ENCODE measurements at places on chromosomes 6 and 20.

DNA sequence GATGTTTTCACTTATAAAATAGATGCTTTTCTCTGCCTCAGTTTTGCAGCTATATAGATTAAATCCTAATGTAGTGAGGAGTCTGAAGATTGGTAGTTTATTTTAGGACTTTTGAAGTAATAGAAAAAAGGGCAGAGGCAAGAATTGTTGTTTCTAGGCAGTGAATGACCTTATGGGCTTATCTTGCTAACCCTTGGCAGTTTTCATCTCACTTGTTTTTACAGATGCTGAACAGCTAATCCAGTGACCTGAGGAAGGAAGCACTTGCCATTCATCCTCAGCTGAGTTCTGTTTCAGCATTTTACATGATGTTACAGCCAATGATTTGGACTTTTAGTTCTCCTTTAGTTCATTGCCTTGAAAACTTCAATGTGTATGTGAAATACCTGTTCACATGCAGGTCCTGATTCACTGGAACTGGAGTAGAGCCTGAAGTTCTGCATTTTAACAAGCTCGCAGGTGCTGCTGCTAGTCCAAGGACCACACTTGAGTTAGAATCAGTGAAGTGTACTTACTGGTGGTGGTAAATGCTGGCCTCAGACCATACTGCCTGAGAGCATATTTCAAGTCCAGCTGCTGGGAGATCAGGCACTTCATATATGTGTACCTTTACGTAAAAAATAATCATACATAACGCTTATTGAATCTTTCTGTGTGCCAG is 86.9 kb downstream of the TULP4 start:
- DNase-seq = no peak

GRCh38 chr20:60011512-60012507 is 53.6 kb downstream of the CDH26 start:
- DNase-seq = no peak

DNA sequence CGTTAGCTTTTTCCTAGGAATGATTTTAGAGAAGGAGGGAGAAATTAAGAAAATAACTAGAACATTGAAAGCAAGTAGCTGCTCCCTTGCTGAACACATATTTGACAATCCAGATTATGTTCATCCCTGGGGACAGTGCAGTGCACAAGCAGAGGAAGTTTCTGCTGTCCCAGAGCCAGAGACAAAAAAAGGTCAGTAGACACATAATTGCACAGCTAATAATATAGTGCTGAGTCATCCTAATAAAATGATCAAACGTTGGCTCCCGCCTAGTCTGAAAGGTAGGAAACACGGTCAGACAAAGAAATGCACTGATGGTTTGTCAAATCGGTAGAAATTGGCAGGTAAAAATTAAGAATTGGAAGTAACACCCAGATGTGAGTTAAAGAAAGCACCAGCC is 21.7 kb upstream of the SSTR4 start:
- DNase-seq = no peak

DNA sequence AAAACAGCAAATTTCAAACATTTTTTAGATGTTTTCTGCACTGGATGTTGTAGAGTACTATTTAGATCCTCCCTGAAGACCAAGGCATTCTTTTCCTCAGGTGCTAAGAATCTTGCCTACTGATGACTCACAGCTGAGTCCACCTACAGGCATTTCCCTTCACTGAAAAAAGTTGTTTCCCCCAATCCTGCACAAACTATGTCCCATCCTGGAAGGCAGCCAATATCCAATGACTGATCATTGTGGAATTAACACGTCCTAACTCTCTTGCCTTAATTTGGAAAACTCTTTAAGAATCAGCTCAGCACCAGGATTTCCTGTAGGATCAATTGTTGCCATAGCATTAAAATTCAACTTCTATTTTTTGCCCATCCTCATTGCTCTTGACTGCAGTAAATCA is 268.4 kb upstream of the IRAK1BP1 start:
- no peak for DNase-seq

GRCh38 chr6:97215157-97215769 is 67.8 kb downstream of the MMS22L start:
- DNase-seq = no peak

GRCh38 chr20:58045579-58045978 is 182.9 kb downstream of the ANKRD60 start:
- no peak for DNase-seq

DNA sequence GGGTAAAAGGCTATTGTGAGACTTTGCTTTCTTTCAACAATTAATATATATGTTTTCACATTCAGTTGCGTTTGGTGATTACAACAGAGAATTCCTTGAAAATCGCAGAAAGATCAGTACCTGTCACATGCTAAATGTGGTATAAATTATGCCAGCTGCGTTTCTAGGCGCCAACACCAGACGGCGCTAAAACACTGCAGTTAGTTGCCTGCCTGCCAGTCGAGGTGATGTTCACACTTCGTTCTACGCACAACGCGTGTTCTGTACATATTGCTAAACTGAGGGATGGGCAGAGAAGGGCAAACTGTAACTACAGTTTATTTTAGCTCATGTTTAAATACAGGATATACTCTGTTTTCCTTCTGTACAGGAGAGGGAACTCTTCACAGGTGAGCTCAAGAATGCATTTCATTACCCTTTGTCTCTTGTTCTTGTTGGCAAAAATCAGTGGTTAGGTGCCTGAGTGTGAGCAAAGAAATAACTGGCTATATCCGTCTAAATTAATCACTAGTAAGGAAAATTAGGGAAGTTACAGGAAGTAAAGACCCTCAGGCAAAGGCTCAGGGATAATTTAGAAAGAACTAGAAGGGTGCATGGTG is 100.1 kb upstream of the RGS17 start:
- DNase-seq = no peak

DNA sequence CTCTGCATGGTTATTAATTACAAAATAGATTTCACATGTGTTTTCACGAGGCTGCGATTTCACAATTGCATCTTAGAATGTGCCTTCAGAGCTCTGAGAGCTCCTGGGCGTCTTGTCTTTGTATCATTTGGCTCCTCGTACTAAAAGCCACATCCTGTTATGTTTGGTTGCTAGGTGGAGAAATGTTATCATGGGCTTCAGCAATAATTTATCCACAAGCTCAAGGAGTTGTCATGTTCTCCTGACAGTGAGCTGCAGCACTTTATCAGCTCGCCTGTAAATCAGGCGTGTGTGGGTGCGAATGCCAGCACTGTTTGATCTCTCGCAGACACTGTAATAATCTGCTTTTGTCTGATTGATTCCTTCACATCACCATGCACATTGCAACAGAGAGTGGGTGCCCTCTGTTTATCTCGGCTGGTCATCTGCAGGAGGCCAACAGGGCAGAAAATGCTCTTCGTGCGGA is 218.6 kb upstream of the ZFP64 start:
- DNase-seq = no peak

- DNase-seq = no peak
Observed at GRCh38 chr6:116011520-116011919, 49.2 kb downstream of the FRK start.

DNA sequence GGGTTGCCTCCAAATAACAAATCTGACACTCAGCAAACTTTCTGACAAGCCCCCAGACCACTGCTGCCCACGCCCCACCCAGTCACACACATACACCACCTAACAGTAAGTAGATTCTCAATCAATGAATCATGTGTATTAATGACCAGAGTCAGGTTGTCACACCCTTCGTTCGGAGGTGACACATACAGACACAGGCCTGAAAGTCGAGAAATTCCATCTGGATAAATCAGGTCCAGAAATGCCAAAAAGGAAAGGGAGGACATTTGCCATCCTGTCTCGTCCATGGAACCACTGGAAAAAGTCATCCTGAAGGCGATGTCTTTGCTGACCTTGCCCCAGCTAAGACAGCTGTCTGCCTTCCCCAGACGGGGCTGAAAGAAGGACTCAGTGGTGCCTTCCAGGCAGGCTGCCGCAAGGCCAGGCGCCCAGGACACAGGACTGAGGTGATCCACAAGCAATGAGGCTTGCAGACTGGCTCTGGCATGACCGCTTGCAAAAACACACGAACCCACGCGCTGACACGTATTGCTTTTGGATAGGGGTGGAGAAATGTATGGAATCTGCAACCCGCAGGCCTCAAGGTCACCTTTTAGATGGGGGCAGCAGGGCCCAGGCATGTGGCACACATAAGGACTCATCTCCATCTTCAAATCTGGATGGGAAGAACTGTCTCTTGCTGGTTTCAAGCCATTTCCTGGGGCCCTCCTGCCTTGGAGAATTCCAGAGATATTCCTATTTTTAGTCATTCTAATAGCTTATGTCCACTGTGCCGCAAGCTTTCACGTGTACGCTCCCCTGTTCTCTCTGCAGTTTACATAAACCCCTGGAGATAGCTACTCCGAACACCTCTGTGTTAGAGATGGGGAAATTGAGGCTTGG is 9.0 kb downstream of the NFATC2 start:
- DNase-seq = no peak

DNA sequence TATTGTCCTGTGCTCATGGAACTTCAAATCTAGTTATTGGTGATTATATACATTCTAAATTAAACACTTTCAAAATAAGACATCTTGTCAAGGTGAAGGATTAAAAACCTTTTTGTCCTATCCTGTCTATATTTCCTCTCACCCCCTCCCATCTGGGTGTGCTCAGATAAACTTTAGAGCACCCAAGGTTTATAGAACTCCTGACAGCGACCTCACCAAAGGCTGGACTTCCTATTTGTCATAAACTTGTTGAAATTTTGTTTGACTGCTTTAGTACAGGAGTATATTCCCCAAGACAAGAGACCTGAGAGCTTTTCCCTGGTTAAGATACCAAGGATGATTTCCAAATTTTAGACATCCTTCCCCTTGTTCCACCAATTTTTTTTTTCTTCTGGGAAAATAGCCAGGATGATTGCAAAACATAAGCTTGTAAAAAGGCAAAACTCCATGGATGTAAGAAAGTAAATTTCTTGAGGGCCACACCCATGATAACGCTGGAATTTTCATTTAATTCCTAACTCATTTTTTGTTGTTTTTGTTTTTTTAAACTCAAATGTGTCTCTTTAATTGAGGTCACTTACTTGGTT is 33.0 kb downstream of the CARMIL1 start:
- no peak for DNase-seq

- no peak for DNase-seq
Observed at GRCh38 chr6:120447605-120448004, 886.7 kb downstream of the TBC1D32 start.

- DNase-seq = no peak
Observed at GRCh38 chr6:32192608-32193039, at the start of gene GPSM3. Gene GPSM3 (minus strand): TSS chr6:32192643. CDS start chr6:32192513, 130 bp downstream.

DNA sequence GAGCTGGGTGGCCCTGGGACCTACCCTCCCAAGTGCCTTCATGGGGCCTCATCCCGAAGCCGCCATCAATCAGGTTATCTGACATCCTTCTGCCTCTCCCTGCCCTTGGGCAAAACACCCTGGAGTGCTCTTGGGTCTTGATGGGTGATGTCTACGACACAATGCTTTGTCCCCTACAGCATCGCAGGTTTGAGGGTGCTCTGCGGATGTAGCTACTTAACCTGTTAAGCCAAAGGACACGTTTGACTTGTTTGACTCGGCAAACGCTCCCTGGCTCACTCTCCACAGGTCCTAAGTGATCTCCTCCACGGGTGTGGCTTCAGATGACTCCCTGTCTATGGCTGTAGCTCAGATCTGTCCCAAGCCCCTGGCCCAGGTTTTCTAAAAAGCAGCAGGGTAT is 35.6 kb downstream of the TBC1D7 start:
- no peak for DNase-seq

DNA sequence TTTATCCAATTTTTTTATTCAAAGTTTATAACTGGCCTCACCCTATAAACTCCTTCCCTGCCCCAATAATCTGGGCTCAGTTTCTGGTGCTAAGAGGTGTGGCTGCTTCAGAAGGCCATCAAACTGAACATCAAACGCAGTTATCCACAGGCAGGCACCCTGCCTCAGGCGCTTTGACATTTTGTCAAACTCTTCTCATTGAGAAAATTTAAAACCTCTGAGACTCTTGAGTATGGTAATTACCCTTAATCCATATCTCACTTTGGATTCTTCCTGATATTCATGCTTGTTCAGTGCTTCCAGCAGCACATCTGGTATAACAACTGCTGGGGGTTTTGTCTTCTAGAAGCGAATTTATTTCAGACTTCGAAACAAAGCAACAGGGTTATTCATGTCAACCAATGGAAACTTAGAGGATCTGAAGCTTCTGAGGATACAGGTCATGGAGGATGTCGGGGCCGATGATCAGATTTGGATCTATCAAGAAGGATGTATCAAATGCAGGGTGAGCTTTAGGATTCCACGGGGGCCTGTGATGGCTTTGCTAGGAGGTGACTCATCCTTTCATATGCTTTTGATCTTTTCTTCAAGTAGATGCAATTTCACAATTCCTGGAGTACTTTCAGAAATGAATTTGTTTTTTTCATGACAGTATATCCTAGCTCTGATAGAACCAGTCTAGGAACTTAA is 68.2 kb downstream of the RTN4IP1 start:
- no peak for DNase-seq

DNA sequence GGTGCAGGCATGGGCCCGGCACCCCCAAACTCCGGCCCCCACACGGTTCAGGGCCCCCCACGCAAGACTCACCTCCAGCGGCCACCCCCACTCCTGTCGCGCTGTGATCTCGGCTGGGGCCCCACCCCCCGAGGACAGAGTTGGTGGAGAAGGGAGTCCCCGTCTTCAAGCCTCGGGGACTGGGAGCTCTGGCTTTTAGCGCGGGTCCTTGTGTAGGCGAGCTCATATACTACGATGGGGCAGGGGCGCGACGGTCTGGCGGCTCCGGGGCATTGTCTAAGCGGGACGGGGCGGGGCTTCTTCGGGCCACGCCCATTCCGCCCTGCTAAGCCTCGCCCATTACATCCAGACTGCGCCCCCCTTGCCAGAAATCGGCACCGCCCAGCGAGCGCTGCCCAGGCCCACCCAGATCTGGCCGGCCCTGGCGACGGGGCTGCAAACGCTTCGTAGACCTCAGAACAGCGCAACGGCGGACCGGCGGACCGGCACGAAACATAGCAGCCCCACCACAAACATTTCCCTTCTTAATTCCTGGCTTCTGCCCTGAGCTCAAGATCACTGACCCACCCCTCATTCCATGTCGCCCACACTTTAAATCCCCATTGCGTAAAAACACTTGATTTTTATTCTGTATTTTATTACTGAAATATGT is 1.0 kb upstream of the DDAH2 start:
- DNase-seq = peak; percentile 66

DNA sequence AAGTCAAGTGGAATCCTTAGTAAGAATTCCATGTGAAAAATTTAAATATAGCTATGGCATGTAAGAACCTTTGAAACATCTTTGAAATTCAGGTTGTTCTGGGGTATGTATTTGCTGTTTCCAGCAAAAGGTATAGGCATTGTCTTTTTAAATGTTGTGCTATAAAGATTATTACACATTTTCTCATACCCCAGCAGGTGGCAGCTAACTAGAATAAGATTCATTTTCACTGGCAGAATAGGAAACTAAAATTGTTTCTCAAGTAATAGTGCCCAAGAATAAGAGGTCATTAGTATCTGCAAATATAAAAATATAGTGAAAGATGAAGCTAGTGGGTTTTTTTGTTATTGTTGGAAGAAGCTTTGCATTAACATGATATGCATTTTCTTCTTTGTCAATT is 1.8 kb downstream of the GRIK2 start:
- DNase-seq = peak; percentile 38

Data from NCI-H526 treated with DMSO at 0.1 percent for 48 hours (cell line).